NCI-H226 (cell line): ENCODE measurements at places on chromosomes 12 and 14.

DNA sequence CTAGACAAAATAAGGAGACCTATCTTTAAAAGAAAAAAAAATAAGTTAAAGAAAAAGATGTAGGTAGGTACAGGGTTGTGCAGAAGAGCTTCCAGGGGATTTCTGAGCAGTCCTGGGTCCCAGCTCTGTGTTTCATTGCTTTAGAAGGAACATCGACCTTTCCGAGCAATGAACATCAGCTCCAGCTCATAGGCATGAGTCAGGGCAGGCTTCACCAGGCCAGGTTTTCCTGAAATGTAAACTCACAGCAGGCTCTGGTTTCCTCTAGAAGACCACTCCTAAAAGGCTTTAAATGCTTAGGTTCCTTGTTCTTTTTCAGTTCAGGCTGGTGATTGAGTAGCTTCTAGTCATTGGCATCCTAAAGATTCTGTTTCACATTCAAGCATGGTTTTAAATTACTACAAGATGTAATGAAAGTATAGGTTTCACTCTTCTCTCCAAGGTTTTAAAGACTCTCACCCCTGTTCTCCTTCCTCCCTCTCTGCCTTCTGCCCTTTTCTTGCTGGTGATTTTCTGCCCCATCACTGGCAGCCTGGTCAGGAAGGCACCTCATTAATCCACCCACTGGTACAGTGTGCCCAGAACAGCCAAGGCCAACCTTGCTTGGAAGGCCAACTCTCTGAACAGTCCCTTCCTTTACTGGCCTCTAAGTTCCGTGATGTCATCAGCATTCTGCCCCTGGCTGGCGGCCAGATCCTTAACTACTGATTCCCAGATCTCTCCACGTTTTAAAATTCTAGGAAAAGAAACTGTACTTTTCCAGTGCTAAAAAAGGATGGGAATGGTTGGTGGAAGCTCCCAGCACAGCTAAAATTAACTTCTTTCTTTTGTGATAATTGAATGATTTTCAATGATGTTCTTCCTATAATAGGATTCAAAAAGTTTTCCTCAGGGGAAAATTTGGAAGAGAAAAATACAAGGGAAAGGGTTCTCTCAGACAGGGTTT is 109.4 kb upstream of the HIF1A start:
- DNase-seq, result no peak

DNA sequence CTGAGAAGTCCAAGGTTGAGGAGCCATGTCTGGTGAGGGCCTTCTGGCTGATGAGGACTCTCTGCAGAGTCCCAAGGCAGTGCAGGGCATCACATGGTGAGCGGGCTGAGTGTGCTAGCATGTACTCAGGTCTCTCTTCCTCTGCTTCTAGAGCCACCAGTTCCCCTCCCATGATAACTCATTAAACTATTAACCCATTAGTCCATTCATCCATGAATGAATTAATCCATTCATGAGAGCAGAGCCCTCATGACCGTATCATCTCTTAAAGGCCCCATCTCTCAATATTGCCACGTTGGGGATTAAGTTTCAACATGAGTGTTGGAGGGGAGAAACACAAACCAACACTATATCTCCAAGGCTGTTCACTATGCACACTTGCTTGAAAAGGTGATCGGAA is 83.7 kb downstream of the TMEM30B start:
- no peak for DNase-seq

DNA sequence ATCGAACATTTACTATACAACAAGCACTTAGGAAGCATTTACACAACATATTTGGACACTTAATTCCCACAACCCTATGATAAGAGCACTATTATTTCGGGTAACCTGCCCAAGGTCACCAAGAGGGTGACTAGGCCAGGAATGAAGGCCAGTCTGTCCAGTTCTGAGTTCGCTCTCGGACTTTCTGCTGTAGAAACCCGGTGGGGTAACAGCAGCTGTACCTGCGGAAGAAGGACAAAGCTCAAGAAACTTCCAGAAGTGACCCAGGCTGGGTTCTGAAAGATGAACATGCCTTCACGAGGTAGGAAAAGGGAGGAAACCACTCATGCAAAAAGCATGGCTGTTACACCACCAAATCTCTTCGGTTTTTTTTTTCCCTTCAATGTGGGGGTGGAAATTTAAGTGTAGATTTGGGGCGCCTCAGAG is 10.8 kb downstream of the PLA2G1B start:
- no peak for DNase-seq

DNA sequence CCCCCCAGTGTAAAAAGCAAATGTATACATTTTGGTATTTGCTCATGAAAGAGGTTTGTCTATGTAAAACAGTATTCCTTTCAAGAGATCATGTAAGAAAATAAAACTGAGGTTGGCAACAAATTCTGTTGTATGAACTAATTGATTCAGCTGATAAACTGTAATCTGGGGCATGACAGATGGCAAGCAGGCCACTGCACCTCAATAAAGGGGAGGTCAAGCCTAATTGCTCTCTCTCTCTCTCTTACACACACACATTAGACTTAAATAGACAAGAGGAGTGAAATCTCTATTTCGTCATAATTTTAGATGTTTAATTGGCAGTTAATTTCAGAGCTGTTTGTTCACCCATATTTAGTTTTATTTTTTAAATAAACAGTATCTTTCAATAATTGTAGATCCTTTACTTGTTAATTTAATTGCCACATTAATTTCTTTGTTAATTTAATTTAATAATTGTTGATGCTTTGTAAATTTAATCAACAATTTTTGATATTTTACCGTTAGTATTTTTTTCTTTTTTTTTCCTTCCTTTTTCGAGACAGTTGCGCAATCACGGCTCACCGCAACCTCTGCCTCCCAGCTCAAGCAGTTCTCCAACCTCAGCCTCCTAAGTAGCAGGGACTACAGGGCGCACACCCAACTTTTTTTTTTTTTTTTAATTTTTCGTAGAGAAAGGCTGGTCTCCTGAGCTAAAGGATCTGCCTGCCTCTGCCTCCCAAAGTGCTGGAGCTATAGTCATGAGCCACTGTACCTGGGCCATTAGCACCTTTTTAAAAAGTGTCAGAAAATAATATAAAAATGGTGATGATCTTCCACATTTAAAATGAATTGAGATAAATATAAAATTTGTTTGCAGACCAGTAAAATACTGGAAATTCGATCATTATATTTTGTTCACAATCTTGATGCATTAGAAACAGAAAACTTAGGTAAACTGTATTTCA is 577.7 kb downstream of the SLC16A7 start:
- no peak for DNase-seq

DNA sequence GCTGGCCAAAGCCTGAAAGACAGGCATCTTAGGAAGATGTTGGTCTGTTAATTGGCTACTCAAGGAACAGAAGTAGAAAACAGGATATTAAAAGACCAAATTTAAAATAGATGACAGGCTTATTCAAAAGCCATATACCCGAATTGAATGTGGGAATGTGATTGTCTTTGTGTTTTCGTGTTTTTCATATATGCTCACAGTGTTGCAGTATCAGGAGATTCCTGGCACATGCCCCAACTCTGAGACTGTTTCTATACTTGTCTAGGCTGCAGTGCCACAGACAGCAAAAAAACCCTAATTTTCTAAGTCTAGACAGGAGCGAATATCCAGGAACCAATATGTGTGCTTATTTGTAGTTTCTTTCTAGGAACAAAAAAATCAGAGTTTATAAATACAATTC is 57.4 kb upstream of the KRR1 start:
- DNase-seq, result no peak

GRCh38 chr12:115199831-115200230 is 515.9 kb upstream of the TBX3 start:
- peak; percentile 9 for DNase-seq

DNA sequence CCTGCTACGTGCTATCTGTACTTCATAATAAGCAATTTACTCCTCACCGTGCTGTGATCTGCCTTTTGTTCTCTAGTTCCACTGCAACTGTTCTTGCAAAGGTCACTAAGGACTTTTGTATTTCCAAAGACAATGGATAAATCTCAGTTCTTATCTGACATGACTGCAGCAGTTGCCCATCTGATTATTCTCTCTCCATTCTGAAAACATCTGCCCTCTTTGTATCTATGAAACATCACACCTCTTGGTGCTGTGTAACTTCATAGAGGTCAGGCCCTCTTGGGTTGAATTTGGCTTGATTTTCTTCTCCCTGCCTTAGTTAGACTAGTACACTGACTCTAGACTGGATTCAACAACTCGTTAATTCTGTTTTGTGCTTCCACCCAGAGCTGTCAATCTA is 319.6 kb downstream of the BTG1 start:
- DNase-seq, result no peak

GRCh38 chr14:61190341-61190740 is 90.8 kb downstream of the TMEM30B start:
- no peak for DNase-seq

GRCh38 chr14:60768602-60769001 is 34.0 kb downstream of the MNAT1 start:
- no peak for DNase-seq

DNA sequence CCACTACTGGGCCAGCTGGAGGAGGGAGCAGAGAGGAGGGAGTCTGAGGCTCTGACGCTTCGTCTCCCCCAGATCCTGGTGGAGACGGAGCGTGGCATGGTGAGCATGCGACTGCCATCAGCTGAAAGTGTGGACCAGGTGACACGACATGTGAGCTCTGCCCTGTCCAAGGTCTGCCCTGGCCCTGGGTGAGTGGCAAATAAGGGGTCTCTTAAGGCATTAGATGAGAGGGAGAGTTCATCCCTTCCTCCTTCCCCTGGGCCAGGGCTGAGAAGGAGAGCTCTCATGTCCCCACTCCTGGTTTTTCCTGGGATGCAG is 2.5 kb downstream of the CARMIL3 start:
- DNase-seq, result no peak

- DNase-seq, result no peak
Measured at GRCh38 chr12:117921929-117922777, 46.6 kb downstream of the KSR2 start.

DNA sequence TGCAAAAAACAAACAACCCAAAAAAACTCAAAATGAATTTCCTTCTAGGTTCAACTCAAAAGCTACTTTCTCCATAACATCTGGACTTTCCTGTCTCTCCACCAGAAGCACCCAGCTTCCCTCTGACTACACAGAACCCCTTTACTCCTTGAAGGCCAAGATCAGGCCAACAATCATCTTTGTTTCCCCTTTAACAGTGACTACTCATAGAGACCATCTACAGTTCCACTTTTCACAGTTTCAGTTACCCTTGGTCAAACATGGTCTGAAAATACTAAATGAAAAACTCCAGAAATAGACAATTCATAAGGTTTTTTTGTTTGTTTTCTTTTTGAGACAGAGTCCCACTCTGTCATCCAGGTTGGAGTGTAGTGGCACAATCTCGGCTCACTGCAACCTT is 11.8 kb downstream of the GCH1 start:
- no peak for DNase-seq

DNA sequence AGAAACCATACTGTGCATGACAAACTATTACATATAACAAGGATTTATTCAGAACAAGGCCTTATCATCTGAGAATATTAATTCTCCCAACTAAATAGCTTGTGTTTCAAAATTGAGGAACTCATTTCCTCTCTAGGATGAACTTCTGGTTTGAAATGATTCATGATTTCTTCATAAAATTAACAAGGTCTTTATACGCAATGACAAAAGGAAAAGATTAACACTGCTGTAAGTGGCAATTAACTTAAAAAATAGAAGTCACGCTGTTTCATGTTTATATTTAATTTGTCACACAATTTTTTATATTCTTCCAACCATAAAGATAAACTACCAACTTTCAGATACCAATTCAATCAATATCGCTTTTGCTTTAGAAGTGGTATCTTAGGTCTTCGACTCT is 80.8 kb downstream of the GRIP1 start:
- no peak for DNase-seq

- DNase-seq, result no peak
Measured at GRCh38 chr14:24774187-24774915, 140.4 kb upstream of the GZMB start.

- DNase-seq, result no peak
Measured at GRCh38 chr12:130613831-130614529, 102.1 kb downstream of the RIMBP2 start.

DNA sequence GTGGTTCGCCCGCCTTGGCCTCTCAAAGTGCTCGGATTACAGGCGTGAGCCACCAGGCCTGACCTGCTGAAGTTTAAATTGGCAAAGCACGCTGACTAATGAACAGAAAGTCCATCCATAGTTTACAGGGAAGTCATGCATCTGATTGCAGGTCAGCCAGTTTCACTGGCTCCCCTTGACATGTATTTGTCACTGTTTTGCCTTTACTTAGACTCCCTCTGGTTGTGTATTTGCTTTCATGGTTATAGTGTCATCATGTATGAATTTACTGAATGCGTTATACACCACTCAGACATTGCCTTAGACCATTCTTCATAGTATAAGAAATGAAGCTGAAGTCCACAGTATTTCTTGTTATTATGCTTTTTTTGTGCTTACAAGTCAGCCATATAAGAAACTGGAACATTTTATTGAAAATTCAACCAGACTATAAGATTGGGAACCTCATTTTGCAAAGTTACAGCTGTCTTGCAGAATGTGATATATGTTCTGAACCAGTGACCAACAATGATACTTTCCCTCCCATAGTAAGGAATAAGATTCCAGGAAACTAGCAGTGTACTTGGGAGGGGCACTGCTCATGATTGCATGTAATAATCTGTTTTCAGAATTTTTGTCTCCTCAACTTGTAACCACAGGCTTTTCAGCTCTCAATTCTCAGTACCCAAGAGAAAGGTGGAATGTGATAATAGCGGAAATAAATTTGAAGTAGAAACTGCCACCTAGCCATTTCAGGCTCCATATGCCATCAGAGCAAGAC is 51.9 kb upstream of the ATF7IP start:
- DNase-seq, result no peak

GRCh38 chr12:115450710-115451109 is 766.7 kb upstream of the TBX3 start:
- no peak for DNase-seq

DNA sequence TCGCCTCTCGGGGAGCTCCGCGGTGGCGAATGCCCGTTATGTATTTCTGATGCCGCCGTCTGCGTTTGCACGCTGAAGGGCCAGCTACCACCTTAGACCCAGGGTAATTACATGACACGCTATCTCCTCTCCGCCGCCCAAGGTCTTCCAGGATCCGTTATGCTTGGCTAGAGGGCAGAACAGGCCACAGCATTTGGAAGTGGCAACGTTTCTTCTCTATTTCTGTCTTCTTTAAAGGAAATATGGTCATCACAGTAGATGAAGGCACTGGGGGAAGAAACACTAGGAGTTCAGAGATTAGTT is 861 bp upstream of the MDGA2 start:
- no peak for DNase-seq

GRCh38 chr14:104293231-104293841 is 154.9 kb downstream of the KIF26A start:
- no peak for DNase-seq
